ENCODE measurements at places on chromosomes 5 and 9.

- no peak for DNase-seq
These were observed 7.7 kb downstream of the CXXC5 start for GRCh38 chr5:139655727-139656271.

- DNase-seq = no peak
These were observed 4.6 kb upstream of the PRDM12 start for GRCh38 chr9:130659699-130660248.

DNA sequence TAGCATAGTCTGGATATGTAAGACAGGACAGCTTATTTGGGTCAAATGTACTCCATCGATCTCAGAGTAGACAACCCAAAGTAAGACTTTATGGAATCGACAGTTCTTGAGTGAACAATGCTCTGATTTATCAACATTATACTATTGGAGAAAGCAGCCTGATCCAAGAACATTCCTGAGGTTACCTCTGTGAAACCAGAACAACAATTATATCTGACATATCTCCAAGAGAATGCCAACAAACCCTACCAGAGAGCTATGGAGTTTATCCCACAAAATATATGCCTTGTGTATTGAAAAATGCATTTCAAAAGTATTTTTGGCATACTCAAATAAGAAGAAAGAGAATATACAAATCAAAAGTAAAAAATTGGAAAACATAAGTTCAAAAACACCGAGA is 1985.9 kb downstream of the EFNA5 start:
- no peak for DNase-seq

DNA sequence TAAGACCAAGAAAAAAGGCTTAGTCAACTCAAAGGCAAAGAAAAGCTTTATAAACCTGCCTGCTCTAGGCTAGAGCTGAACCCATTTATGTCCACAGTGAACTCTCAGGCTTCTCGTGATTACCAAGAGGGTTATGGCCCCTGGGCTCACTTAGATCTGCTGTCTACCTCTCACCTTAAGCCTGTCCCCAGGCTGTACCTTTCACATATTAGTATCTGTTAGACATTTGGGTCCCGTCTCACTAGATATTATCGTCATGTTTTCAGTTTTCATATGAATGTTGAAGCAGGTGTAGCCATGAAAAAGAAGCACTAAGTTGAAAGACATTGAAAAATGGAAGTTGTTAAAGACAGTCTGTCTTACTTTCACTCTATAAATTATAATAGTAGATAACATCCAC is 75.2 kb upstream of the COX7C start:
- DNase-seq = no peak

DNA sequence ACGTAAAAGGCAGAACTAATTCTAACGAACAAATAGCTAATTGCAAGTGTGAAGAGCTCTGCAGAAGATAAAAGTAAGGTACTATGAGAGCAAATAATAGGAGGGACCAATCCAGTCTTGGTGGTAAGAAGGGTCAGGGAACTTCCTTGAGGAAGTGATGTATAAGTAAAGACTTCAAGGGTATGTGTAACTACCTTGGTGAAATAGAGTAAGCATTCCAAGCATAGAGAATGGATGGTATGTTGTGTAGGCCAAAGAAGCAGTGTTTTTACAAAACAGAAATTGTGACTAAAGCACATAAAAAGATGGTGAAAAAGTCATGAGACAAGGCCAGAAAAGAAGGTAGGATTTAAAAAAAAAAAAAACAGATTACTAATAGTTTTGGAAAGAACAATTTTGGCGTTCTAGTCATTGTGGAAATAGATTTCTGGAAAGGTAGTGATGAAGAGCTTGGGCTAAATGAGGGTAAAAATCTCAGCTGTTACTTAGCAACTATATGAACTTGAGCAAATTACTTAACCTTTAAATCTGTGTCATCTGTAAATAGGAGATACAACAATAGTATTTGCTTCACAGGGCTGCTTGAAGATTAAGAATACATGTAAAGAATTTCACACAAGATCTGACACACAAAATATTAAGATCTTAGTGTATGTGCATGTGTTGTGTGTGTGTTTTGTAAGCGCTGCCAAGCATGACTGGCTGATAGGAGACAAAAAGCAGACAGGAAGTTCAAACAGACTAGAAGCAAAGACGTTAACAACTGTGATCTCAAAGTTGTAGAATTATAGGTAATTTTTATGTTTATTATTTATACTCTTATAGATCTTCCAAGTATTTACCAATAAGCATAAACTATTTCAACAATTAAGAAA is 73.5 kb downstream of the NR6A1 start:
- DNase-seq = no peak

GRCh38 chr5:64505769-64506566 is at the start of gene RGS7BP:
TSS of gene RGS7BP (plus strand) at chr5:64506015. CDS start at chr5:64506625, 610 bp downstream.
- DNase-seq = no peak

DNA sequence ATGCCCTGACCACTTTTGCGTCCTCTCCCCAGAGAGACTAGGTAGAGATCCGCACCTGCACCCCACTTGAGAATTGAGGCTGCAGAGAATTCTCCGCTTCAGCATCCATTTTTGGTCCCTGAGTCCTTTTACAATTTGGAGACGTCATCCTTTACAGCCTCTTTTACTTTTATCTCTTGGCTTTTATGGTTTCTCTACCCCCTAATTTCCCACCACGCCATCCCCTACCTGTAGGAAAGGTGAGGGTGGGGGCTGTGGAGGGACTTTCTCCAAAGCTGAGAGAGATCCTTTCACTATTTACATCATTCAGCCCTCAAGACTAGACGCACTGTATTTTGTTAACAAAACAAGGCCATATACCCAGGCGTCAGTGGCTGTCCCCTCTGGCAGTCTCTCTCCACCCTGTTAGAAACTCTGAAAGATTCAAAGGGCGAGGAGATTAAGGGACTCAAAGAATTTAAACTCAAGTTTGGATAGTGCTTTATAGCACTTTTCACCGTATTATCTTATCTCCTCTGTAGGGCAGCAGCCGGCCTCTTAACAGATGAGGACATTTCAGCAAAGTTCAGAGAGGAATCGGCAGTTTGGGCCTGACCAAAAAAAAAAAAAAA is 1.7 kb downstream of the MSX2 start:
- DNase-seq = no peak

DNA sequence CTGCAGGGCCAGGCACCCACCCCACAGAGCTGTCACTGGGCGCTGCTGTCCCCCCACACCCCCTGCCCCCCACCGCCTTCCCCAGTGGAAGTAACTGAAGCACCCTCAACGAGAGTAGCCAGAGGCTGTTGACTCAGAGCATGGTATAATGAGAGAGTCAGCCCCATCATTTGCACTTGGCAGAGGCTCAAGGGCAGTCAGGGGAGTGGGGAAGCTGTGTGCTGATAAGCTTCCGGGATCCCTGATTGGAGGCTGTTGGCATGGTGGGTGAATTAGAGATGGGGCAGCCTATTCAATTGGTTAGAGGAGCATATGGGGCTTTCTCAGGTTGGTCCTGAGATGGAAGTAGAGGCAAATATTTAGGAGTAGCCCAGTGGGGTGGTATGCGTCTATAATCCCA is 77.1 kb upstream of the GOLM1 start:
- DNase-seq = no peak

- DNase-seq = no peak
These were observed 87.9 kb downstream of the KCNT1 start for GRCh38 chr9:135789838-135790291.

GRCh38 chr5:385321-385720 is 57.7 kb upstream of the EXOC3 start:
- DNase-seq = no peak

DNA sequence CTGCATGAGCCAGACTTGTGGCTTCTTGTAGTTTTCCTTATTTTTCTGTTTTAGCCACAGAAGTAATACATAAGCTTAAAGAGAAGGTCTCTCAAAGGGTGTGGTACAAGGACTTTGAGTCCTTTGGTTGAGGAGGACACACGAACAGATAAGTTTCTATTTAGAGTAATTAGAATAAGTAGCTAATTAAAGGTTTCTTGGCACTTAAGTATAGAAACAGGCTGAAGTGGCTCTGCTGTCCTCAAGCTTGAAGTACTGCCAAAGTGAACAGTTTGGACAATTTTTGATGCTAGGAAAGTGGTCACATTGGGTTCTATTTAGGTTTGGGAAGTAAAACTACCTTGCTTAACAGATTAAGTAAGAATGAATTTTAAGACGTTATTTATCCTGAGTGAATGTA is 278.3 kb upstream of the MPDZ start:
- no peak for DNase-seq

- DNase-seq = no peak
These were observed at the start of gene ROR2 for GRCh38 chr9:91949946-91950664. TSS of gene ROR2 (minus strand) at chr9:91950228.

GRCh38 chr5:140989254-140990020 is 23.2 kb downstream of the PCDHAC2 start:
- DNase-seq = no peak

- DNase-seq = no peak
These were observed 177.5 kb upstream of the PPP2R2B start for GRCh38 chr5:147055850-147056566.

GRCh38 chr5:11854936-11855335 is 49.3 kb downstream of the CTNND2 start:
- DNase-seq = no peak
